T-helper 22 cell (primary cell): ENCODE measurements at places on chromosomes 3 and 15.

- no peak for DNase-seq
Observed at GRCh38 chr3:169662132-169662842, 1.2 kb downstream of the MECOM start.

GRCh38 chr3:156682501-156682900 is 8.1 kb downstream of the TIPARP start:
- no peak for DNase-seq

GRCh38 chr3:172201870-172202236 is 162.5 kb downstream of the FNDC3B start:
- no peak for DNase-seq

DNA sequence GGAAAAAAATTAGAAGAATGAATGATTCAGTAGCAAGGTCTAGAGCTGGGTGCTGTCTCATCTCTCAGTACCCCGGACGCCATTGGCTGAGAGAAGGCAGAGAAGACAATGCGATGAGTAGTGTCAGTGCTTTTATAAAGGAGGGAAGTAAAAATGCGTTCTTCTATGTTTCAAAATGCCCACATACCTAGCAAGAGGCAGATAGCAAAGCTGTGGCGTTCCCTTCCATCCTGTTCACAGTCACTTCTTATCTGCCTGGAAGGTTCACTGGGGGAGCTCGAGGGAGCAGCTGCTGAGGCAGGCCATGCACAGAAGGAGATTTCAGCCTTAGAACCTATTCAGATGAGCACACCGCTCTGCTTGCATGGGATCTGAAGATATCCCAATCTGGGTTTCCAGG is 234.0 kb downstream of the RPLP1 start:
- no peak for DNase-seq

DNA sequence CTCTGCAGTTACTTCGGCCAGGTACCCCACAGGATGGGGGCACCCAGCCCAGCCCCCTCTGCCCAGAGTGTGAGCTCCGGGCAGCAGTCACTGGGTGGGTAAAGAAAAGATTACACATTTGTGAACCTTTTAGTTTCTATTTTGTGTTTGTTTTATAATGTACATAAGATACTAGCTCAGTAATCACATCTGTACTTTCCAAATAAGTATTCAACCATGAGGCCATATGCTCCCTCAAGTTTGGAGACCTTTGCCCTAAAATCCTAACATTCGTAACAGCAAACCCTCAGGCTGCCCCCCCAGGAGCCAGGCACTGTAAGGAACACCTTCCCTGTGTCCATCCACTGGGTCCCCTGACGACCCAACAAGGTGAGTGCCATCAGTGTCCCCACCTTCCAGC is 68.3 kb upstream of the SLC6A6 start:
- no peak for DNase-seq

DNA sequence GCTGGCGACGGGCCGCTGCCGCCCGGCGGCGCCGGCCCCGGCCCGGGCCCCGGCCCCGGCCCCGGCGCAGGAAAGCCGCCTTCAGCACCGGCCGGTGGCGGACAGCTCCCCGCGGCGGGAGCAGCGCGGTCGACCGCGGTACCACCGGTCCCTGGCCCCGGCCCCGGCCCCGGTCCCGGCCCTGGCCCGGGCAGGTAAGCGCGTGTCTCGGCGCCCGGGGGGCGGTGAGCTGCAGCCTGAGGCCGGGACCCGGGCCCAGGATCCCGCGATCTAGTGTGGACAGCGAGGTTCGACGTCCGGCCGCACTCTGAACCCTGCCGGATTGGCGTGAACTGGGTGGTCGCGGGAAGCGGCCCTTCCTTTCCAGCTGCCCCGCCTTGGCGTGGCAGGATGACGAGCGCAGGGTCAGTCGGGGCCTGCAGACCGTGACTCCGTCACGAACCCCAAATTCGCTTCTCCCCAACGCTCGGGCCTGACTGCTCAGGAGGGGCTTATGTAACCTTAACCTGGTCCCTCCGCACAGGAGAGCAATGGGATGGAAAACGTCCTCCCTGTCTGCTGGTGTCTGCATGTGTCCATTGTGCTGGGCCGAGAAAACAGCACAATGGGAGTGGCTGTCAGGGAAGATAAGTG is 472 bp downstream of the BSN start:
- peak; percentile 20 for DNase-seq

DNA sequence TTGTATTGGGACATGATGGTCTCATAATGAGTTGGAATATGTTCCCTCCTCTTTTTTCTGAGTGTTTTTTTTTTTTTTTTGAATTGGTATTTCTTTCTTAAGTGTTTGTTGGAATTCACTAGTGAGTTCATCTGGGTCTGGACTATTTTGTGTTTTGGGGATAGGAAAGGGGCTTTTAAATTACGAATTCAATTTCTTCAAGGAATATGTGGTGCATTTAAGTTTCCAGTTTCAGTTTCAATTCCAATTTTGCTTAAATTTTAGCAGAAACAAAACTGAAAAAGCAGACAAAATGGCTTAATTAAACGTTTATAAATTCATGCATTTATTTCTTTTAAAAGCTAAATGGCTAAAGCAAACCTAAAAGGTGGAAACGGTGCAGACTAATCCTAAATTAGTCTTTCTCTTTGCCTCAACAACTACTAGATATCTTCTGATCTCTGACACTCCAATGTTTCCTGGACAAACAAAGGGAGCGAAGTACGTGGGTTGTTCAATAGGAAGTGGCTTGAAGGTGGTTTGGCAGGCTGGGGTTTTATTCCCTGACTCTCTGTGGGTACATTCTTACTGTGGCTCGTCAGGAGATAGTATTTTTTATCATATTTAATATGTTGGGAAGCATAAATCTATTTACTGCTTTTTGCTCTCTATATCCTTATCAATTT is 50.0 kb upstream of the CORO2B start:
- DNase-seq: no peak

DNA sequence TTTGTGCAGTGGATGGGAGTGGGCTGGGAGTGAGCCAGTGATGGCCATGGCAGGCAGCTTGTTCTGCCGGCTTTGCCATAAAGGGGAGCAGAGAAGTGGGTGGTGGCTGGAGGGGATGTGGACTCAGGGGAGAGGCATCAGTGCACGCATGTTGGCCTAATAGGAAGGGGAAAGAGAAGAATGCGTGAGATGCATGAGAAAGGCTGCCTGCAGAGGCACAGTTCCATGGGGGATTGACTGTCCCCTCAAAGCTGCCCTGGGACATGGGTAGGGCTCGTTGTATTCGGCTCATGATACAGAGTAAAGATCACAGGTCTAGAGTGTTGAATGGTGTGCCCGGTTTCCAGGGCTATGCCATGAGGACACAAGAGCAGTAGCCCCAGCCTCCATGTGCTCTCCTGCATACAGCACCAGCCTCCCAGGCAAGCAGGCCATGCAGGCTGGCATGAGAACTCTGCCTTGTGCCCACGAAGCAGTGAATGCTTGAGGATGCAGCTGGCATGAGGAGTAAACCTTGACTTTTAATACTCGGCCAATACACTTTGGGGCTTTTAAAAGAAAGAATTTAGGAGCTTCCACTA is 68.0 kb upstream of the SNRPA1 start:
- no peak for DNase-seq

DNA sequence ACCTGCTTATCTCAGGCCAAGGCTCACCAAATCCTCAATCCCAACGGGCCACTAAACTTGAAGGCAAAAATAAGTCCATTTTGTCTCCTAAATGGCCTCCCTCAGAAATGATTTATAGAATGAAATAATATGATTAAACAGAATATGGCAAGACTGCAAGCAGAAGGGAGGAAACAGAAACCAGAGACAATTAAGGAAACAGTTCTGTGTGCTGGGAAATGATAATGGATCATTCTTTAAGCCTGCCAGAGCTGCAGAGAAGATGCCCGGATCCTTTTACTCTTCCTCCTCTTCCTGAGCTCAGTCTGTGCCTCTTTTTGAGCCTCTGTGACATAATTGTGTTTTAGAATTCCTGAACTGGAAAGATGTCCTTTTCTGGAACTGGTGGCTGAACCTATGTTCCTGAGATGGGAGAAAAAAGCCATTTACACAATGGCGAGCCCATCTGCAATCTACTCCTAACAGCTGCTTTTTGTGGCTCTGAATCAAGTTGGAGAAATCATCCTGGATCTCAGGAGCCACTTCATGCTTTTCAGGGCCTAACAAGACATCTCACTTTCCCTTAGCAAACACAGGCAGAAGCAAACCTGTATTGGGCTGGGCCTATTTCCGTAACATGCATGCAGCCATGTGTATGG is 2.8 kb upstream of the ABHD2 start:
- no peak for DNase-seq

GRCh38 chr15:82931221-82931620 is 21.3 kb downstream of the HOMER2 start:
- no peak for DNase-seq

- DNase-seq: no peak
Observed at GRCh38 chr15:90022905-90023700, 22.0 kb downstream of the ZNF710 start.

DNA sequence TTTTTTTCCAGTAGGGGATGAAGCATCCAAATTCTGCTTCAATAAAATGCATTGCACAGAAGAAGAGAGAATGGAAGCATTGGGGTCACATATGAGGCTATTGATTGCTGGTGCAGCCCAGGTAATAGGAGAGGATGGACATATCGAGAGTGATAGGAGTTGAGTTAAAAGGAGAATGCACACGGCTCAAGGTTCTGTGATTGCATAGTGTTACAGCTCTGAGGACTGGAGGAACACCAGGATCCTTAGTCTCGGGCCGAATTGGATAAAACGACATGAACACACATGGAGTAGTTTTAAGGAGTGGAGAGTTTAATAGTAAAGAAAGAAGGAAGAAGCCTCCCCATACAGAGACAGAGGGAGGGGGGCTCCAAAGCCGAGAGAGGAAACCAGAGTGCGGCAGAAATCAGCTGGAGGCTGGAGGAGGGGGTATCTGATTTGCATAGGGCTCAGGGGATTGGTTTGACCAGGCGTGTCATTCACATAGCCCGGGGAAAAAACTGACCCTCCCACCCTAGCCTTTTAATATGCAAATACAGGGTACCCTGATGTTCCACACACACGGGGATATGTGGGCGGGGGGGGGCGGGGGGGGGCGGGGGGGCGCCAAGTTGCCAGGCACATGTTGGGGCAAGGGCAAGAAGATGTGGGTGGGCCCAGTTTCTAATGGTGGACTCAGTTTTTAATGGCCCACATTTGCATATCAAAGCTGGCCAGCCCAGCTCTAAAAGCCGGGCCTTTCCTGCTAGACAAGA is 156.9 kb downstream of the AGBL1 start:
- DNase-seq: no peak

DNA sequence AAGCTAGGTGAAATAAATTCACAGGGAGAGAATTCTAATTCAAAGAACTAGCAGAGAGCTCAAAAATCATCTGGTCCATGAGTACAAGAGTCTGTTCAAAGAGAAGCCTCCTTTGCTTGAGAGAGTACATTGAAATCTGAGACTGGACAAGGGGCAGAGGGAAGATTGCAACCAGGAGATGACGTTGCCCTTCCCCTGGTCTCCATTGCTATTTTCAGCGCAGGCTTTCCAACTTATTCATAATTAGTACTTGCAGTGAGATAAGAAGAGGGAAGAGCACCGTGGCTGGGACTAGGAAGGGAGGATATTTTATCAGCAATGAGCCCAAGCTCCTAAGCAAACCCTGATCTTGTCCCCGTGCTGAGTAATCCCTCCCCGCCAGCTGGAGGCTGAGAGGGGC is 251.8 kb upstream of the RORA start:
- DNase-seq: no peak

- no peak for DNase-seq
Observed at GRCh38 chr15:80990955-80991354, 1.3 kb upstream of the MESD start.

- no peak for DNase-seq
Observed at GRCh38 chr3:110806924-110807323, 264.7 kb upstream of the NECTIN3 start.

GRCh38 chr15:60340207-60340921 is 57.4 kb downstream of the ANXA2 start:
- DNase-seq: no peak

DNA sequence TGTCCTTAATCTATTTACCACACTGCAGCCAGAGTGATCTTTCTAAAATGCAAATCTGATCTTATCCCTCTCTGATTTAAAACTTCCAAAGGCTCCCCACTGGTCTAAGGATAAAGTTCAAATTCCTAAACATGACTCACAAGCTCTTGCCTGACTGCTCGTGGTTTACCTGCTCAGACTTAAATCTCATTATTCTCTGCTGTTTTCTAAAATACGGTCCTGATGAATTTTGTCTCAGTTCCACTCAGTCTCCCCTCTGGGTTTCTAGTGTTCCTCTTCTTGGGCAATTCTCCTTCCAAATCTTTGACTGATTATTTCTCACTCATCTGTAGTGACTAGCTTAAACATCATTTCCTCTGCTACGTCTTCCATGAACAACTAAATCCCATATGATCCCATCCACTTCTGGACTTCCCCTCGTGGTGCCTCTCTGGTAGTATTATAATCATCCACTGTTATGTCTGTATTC is 108.3 kb downstream of the P3H2 start:
- DNase-seq: no peak

DNA sequence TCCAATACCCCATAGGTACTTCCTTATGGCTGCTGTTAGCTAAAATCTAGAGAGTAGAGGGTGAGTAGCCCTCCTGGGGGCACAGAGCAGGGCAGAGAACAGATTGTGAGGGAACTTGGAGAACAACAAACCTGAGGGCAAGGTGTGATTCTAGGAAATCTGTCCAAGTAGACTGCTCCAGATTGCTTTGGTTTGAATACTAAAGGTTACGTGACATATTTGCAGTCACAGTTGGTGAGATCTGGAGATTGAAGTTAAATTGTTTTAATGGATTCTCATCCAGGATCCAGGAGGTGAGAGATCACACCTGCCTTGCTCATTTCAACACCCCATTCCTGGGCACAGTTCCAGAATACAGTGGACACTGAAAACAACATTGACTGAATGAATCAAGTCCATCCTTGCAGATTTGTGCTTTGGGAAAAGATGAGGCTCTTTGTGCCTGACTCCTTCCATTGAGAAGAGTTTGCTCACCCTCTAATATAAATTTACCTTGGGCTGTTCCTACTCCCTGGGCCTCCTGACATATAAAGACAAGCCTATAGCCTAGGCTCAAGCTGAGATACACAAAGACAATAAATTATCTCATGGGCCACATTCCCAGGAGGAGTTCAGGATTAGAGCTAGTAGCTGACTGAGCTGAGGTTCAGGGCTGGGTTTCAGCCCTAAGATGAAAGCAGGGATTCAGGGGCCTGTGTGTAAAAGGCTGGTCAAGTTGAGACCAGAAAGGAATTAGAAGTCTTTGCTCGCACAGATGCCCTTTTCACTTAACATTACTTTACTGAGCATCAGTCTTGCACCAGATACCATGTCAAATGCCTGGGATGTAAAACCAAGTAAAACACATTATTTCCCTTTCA is 400.9 kb upstream of the MCTP2 start:
- no peak for DNase-seq

- no peak for DNase-seq
Observed at GRCh38 chr3:134654031-134654430, 3.2 kb upstream of the KY start.
